Stimulated activated CD8-positive, alpha-beta memory T cell treated with anti-CD3 and anti-CD28 coated beads, Interleukin-7, amount 100 ng/mL, for 24 hours (primary cell): ENCODE measurements at places on chromosomes 2 and 18.
A peak's percentile ranks its signal among the peaks of the same experiment; 100 is the strongest.

GRCh38 chr2:97751752-97752151, 38.4 kb downstream of the ZAP70 start:
- DNase-seq = no peak

DNA sequence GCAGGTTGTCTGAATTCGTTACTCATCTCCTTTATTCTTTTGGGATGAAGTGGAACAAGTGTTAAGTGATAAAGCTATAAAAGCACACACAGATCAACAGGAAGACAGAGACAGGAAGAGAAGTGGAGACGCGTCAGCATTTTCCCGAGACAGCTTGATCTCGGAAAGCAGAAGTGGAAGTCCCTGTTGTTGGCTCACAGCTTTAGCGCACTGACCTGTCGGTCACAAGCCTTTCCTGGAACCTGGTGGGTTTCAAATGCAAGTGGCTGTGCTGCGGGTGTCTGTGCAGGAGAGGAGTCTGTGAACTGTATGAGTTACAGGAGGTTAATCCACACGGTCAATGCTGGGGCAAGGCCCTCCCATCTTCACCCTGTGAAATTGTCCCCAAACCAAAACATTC, 116.6 kb upstream of the PELI1 start:
- no peak for DNase-seq

DNA sequence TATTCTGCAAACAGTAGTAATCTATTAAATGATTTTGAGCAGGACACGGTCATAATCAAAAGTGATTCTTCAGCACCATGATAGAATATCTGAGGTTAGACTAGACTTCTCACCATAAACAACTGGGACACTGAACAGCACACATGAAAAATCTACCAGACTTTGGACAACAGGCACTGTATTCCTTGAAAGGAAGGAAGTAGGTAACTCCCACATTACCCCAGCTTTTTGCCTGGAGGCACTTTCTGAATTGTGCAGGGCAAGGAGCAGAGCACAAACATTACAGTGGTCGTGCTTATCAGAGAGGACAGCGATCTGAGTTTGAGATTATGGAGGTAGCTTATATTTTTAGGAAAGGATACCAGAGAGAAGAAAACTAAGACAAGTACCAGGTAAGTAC, 25.3 kb upstream of the IL1RL1 start:
- DNase-seq = no peak

GRCh38 chr2:175003875-175004729, 1.1 kb downstream of the CHN1 start:
- no peak for DNase-seq

GRCh38 chr2:54522624-54523281, 66.6 kb downstream of the SPTBN1 start:
- DNase-seq = peak; percentile 14

DNA sequence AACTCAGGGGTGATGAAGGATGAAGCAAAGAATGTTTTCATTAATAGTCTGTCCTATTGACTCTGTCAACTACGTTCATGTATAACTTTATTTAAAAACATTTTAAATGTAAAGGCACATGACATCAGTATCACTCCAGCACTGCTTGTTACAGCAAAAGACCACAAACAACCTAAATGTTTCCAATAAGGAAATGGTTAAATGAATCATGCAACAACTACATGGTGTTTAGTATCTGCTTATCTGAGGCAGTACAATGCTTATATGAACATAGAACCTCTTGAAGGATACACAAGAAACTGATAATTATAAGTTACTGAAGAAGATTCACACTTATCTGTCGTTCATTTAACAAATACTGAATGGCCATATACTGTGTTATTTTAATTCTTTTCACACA, 8.4 kb downstream of the BARD1 start:
- DNase-seq = no peak

GRCh38 chr2:234995332-234996068, 43.7 kb downstream of the SH3BP4 start:
- no peak for DNase-seq

- DNase-seq = no peak
These were observed 540.7 kb upstream of the ID2 start for GRCh38 chr2:8141079-8141707.

- DNase-seq = no peak
These were observed 30.0 kb downstream of the PMAIP1 start for GRCh38 chr18:59929621-59930295.

- no peak for DNase-seq
These were observed 62.3 kb upstream of the BOD1L2 start for GRCh38 chr18:57084331-57085271.

DNA sequence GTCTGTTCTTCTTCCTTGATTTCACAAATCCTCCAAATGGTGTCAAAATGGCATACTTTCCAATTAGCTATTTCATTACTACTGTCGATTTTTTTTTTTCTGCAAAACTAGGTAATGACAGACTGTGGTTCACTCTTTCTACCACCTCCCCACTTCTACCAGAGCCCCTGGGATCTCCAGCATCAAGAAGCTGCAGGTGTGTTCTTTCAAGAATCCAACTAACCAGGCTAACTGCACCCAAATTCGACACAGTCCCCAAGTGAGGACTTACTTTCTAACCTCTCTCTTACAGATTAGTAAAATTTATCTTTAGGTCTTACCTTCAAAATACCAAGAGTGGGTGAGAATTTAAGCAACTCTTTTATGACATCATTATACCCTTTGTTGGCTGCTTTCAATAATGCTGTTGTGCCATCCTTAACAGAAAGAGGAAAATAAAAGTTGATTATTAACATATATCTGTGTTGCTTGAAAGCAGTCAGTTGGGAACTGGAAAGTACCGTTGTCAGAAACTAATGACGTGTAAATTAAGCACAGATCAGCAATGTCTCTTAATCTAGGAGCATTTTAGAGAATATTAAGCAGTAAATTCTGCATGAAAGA, 31.2 kb upstream of the NPC1 start:
- DNase-seq = no peak

DNA sequence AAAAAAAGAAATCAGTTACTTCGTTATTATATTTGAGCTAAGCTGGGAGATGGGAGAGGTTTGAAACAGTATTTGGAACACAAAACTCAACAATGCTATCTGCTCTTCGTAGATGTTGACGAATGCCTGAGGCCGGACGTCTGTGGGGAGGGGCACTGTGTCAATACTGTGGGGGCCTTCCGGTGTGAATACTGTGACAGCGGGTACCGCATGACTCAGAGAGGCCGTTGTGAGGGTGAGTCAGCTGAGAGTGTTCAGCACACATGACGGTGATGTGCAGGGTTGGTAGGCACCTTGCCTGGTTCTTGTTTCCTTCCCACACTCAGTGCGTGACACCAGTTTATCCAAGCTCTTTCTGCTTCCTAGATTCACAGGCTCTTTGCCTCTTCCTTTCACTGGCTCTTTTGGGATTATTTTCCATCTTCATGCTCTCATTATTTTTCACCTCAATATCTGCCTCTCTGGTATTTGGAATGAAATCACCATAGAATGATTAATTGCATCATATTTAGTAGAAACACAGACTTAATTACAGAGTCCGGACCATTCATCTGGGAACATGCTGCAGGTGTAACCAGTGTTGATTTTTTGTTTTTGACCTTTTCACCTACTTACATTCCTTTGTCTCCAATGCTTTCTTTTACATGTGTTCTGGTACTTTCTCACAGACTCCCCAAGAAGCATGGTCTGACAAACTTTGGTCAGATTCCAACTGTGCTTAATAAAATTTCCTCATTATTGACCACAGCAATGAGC, 200.6 kb upstream of the RASGRP3 start:
- no peak for DNase-seq

- DNase-seq = no peak
These were observed 7.0 kb upstream of the AOX1 start for GRCh38 chr2:200578778-200579177.

GRCh38 chr18:49901862-49902340, 88.6 kb upstream of the ACAA2 start:
- no peak for DNase-seq

DNA sequence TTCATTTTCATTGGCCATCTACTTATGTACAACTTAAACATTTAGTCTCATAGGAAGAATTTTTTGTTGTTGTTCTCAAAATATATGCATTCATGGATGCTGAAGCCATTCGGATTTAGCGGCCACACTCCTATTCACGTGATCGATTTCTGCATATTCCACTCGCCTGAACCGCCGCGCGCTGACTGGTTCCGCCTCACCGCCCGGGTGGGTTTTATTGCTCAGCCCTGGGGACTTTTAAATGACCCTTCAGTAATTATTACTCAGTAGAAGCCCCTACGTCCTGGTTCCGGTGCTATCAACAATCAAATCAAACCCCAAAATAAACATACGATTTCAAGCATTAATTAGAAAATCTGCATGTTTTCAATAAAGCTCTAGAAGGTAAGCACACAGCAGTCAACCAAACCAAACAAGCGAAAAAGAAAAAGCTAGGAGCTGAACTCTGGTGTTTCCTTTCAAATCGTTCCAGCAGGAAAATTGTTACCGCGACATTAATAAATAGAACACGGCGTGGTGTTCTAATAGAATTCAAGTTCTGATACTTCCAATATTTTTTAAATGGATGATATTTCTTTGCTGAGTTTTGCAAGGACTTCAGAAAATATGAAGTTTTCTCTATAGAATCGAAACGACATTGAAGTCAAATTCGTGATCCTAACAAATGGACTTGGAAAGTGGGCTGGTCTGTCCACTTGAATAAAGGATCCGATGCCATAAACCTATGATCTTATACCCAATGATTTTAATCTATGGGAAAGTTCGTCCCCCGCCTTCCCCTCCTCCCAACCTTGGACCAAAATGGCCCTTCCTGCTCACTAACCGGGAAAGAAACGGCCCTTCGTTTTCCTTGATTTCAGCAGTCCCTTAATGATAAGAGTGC, 9.3 kb downstream of the PAX3 start:
- DNase-seq = no peak

DNA sequence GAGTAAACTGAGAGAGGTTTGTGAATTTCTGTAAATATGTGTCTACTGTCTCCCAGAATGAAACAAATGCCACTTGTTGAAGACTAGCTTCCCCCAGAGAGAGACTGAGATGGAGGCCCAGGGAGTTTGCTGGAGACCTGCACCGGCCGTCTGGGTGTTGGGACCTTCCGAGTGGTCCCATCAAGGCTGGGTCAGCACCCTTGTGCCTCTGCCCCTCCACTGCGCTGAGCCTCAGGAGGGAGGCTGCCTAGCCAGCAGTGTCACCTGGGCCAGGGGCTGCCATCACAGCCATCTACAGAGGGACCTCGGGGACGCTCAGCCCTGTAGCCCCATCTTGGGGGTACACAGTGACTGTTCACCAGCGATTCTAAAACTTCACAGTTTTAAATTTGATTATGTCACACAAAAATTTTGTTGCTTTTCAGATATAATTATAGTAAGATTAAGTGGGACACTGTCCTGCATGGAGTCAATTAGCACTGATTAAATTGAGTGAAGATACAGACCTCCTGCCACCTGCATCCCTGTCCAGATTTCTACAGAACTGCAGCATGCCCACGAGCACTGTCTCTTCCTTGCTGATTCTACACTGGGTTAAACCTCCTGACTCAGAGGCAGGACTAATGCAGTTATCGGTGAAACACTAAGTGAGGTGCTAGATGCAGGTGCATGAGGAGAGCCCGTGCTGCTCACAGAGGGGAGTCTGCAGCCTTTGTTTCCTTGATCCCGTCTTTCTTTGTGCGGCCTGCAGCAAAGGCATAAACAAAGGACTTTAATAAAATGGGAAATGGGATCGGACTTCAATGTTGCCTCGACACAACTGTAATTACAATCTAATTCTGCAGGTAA, 50.5 kb downstream of the TMEM18 start:
- no peak for DNase-seq

GRCh38 chr2:197196541-197197180, 113.9 kb downstream of the ANKRD44 start:
- no peak for DNase-seq

DNA sequence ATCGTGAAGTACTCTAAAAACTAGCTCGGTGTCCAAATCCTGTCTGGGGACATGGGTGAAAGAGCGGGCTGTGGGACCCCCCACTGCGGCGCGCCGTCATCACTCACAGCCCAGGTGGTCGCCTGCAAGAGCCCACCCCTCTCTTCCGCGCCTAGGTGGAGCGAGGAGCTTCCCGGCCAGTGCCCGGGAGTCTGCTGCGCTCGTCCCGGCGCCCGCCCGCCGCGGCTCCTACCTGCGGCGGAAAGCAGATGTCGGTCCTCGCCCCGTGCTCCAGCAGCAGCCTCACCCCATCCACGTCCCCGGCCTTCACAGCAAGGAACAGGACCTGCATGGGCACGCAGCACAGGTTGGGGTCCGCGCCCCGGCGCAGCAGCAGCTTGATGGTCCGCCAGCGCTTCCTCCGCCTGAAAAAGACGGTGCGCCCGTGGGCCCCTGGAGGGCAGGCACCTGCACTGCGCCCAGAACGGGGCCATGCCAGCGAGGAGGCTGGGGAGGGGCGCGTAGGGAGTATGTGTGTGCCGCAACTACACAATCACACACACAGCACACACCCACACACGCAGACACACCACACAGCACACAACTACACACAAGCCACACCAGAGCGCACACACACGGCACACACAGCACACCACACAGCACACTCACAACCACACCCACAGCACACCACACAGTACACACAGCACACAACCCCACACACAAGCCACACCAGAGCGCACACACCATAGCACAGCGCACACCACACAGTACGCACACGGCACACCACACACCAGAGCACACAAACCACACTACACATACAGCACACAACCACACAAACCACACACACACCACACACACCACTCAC, 37.4 kb downstream of the ANKMY1 start:
- no peak for DNase-seq

- DNase-seq = no peak
These were observed 97.4 kb upstream of the DNAJC10 start for GRCh38 chr2:182618672-182619079.

DNA sequence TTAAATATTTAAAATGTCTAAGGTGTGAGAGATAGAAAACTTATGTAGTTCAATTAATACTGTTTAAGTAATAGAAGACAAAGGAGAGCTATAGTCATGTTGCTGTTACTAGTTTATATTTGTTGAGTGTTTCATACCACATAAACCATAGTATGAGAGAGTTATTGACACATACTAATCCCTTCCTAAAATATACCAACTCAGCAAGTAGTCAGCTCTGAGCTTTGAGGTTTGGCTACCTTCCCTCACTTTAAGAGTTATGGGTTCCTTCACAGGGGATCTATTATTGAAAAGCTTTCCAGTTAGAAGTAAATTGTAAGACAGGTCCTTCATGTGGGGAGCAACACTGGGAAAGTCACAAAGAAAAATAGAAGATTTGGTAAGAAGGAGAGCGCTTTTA, 701.6 kb upstream of the ZEB2 start:
- DNase-seq = no peak

DNA sequence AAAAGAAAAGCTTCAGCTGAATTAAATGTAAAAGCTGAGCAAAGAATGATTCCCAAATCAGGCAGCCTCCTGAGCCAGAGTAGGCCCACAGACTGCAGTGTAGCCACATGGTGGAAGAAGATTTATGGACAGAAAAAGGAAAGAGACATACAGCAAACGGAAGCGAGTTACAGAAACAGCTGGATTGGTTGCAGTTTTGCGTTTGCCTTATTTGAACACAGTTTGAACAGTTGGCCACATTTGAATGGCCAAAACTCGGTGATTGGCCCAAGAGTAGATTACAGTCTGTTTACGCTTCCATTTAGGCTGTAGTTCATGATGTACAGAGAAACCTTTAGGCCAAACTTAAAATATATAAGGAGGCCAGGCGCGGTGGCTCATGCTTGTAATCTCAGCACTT, 35.1 kb downstream of the SH2D6 start:
- no peak for DNase-seq

GRCh38 chr18:9209279-9209678, 72.7 kb downstream of the ANKRD12 start:
- DNase-seq = no peak
